ENCODE measurements at places on chromosomes 5 and 9.
A peak's percentile ranks its signal among the peaks of the same experiment; 100 is the strongest.

DNA sequence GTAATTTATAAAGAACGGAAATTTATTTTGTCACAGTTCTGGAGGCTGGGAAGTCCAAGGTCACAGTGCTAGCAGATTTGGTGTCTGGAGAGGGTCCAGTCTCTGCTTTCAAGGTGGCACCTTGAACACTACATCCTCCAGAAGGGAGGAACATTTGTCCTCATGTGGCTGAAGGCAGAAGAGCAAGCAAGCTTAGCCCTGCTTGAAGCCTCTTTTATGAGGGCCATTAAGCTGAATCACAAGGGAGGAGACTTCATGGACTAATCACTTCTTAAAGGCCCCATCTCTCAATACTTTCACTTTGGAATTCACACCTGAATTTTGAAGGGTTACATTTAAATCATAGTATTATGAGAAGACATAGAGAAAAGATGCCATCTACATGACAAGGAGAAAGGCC is 215.4 kb upstream of the NFIL3 start:
- DNase-seq: no peak

GRCh38 chr5:111691508-111691907 is 65.5 kb downstream of the NREP start:
- no peak for DNase-seq

DNA sequence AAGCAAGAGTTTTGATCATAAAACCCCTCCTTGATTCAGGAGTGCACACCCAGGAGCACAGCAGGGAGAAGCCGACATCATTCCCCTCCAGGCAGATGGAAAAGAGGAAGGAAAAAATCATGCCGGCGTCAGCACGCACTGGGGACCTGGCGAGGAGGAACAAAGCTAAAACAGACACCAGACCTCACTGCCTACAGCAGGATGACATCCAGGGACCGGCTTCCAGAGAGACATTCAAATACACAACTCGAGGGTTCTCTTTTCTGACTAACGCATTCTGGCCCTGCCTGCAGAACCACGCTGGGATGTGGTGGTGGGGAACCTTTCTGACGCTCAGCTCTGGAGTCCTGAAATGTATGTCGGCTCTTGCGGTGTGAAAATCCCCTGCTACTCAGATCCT is 2.7 kb downstream of the UBAC1 start:
- no peak for DNase-seq

DNA sequence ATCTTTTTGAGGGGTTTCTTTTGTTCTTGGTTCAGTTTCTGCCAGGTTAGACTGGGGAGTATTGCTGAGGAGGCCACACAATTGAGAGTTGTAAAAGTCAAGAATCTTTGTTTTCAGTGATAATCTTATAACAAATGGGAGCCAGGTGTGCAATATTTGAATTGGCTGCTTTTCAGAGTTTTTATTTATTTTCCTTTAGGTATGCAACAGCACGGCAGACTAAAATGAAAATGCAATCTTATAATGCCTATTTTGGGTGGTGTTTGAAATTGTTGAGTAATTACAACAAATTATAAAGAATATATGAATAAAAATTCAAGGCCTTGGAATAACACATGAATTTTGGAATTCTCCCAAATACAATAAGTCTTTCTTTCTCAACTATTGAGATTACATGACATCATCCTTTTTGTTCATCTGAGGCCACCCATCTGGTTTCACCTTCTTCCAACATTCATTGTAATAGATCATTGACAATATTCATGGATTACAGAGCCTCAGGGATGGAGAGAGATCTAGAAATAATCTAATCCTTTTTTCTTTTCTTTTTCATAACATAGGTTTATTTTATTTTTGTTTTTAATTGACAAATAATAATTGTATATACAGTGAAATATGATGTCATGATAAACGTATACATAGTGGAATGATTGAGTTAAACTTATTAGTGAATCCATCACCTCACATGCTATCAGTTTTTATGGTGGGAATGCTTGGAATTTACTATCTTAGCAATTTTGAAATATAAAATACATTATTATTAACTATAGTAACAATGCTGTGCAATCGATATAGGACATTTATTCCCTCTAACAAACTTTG is 1061.0 kb downstream of the NR2F1-AS1 start:
- DNase-seq: no peak

GRCh38 chr5:66169534-66169933 is 25.4 kb downstream of the SREK1 start:
- DNase-seq: no peak

DNA sequence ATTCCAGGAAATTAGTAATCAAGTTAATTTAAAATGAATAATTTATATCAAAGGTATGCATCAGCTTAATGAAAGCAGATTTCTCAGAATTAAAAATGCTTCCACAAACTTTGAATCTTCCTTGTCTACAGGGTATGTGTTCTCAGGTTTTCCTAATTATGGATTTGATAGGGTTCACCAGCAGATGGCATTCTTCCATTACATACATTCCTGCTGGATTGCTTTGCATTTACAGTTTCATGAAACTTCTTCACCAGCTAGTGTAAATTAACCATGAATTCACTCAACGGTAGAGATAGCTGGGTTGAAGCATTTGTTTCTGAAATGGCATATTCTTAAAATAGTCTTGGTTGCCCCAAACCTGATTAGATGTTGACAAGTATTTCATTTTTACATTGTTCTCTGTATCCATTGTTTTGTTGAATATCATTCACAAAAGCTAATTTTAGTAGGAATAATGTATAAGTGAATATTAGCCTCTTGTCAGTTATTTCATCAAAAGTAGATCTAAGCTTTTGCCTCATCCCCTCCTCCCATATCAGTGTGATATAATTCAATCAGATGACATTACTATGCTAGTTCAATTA is 68.7 kb upstream of the WDR41 start:
- DNase-seq: peak; percentile 49

GRCh38 chr9:136016572-136017288 is 55.6 kb upstream of the UBAC1 start:
- DNase-seq: no peak

DNA sequence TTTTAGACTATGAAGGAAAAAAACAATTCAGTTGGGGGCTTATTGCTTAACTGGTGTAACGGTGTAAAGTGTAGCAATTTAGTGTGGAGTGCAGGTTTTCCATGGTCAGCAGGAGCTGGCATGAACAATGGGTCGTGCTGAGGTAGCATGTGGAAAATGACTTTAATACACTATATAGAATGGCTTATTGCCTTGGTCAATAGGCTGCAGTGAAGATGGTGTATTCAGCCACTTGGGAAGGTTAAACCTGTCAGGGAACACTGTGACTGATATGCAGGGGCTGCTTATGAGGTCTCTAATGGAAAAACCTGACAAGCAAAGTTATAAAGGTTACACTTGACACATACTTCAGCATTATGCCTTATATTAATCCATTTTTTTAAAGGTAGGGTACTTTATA is 764.7 kb upstream of the ARRDC3 start:
- DNase-seq: no peak

- DNase-seq: peak; percentile 10
These were observed 148.2 kb downstream of the CAAP1 start for GRCh38 chr9:26744191-26744965.

DNA sequence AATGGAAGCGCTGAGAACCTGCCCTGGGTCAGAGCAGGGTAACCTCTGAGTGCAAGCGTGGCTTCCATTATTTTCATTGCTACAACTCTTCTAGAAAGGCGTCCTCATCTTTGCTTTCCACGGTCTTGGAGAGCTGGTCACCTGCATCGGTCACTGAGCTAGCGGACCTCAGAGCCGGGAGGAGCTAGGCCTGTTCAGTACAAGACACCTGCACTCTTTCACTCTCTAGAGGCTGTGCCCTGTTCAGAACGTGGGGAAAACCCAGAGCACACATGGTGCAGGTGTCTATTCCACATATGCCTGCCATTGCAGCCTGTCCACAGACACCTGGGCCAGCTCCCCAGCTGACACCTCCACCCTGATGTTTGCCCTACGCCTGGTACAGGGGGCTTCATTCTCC is 147.8 kb upstream of the IRX2 start:
- no peak for DNase-seq

GRCh38 chr9:134177624-134178393 is 13.4 kb upstream of the RNU6ATAC start:
- DNase-seq: no peak

DNA sequence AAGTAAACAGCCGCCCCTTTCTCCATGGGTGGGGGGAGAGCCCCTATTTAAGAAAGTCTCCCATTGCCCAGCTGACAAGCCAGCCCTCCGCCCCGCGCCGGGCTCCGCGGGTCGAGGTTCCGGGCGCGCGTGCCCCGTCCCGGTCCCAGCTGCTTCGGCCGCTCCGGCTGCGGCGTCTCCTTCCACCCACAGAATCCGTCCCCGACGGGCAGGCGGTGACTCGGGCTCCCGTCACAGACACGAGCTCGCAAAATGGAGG is 223 bp downstream of the NR3C1 start:
- no peak for DNase-seq

GRCh38 chr5:150492621-150493020 is 15.3 kb upstream of the NDST1 start:
- no peak for DNase-seq

DNA sequence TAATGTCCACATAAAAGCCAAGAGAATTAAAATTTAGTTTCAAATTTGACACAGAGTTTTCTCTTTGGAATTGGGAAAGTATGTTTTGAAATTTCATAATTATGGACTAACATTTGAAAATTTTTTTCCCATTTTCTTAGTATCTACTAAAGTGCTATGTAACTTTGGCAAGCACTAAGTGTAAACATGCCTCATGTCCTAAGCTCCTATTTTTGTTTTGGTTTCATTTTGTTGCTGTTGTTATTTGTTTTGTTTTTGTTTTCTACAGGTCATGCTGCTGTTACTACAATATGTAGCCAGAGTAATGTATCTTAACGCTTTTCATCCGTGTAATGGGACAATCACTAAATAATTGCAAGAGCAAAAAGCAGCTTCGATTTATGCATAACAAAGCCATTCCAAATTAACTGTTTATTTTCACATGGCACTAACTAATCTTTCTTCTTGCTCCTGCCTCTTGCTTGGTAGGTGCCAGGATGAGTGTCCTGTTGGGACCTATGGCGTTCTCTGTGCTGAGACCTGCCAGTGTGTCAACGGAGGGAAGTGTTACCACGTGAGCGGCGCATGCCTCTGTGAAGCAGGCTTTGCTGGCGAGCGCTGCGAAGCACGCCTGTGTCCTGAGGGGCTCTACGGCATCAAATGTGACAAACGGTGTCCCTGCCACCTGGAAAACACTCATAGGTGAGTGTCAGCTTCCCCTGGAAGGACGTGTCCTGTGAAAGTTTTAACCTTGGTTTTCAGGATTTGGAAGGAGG is 107.3 kb upstream of the PRRC1 start:
- no peak for DNase-seq

- no peak for DNase-seq
These were observed 44.3 kb downstream of the GARNL3 start for GRCh38 chr9:127308652-127309434.

GRCh38 chr9:117093891-117094844 is 320.7 kb downstream of the ASTN2 start:
- DNase-seq: peak; percentile 65

DNA sequence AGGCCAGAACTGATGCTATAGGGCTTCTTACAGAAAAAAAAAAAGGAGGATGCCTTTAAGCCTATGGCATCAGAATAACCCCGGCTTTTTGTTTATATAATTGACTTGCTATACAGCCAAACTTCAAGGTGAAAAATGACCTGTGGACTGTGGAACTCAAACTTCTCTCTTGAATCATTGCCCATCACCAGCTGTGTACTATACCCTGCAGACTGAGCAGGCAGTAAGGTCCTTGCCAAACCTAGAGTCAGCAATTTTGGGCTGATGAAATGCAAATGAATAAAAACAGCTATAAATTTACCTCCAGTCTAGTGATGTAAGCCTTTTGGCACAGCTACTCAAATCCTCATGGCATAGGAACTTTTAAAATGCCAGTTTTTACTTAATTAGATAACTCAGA is 44.5 kb upstream of the PPP3R2 start:
- no peak for DNase-seq

- no peak for DNase-seq
These were observed 165.3 kb downstream of the MAN2A1 start for GRCh38 chr5:109855056-109855455.

GRCh38 chr5:179190851-179191505 is 130.8 kb downstream of the ZNF354C start:
- no peak for DNase-seq

- DNase-seq: no peak
These were observed 51.1 kb downstream of the BARX1 start for GRCh38 chr9:93903886-93904648.

- DNase-seq: peak; percentile 9
These were observed 137.7 kb downstream of the CNTLN start for GRCh38 chr9:17272536-17272935.

GRCh38 chr9:114061292-114061691 is 16.8 kb downstream of the AMBP start:
- no peak for DNase-seq

GRCh38 chr5:178325679-178326373 is 93.2 kb upstream of the PHYKPL start:
- DNase-seq: peak; percentile 60

- DNase-seq: peak; percentile 41
These were observed 148.0 kb downstream of the CEMIP2 start for GRCh38 chr9:71620331-71620730.

- peak; percentile 15 for DNase-seq
These were observed 239.3 kb downstream of the CETN3 start for GRCh38 chr5:90170261-90170660.

GRCh38 chr5:174459071-174459702 is 265.2 kb upstream of the MSX2 start:
- no peak for DNase-seq

DNA sequence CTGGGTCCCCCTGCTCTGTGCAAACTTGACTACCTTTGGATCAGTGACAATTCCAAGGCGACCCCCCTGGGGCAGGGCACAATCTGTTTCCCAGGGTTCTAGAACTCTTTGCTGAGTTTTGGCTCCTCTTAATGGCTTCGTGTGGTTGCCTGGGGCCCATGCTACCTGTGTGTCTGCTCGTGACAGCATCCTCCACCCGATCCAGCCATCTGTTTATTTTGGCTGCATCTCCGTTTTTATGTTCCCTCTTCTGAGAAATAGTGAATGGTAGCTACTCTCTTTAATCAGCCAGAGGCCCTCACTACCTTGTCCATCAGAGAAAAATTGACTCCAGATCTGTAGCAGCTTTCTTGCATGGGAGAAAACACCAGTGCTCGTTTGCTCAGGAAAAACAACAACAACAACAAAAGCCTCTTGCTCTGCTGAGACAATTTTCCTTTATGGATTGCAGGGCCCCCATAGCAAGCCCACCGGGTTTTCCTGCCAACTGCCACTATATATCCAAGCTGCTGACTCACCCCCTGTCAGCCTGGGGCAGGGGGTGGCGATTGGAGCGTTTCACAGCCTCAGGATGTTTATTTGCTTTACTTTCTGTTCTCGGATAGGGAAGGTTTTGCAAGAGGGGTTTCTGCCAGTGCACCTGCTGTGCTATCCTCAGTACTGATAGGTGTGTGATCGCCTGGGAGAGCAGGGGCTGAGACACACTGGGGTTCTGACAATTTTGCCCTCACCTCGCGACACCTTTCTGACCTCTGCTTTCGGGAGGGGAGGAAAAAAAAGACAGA is 607.8 kb downstream of the BNC2 start:
- DNase-seq: no peak
